GM19239 (cell line): ENCODE measurements at places on chromosomes 1 and 21.

GRCh38 chr1:181159451-181160140 is 71.1 kb downstream of the IER5 start:
- DNase-seq, result no peak

GRCh38 chr1:155104605-155105534 is 22.8 kb upstream of the EFNA1 start:
- DNase-seq, result no peak

DNA sequence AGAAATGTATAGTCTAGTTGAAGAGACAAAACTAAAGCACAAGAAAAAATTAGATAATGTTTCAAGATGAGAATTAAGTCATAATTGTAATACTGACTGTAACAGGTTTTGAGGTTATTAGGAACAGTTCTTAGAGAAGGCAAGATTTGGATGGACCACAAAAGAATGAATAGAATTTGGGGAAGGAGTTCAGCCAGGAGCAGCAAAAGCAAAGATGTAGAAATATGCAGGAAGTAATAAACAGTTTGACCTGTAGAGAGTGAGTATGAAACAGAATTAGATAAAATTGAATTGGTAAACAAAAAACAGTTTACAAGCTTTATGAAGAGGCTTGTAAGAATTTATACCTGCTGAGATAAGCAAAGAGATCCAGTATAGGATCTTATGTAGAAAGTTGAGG is 16.3 kb downstream of the VPS45 start:
- no peak for DNase-seq

GRCh38 chr1:15152318-15153183 is 996 bp upstream of the TMEM51 start:
- no peak for DNase-seq

DNA sequence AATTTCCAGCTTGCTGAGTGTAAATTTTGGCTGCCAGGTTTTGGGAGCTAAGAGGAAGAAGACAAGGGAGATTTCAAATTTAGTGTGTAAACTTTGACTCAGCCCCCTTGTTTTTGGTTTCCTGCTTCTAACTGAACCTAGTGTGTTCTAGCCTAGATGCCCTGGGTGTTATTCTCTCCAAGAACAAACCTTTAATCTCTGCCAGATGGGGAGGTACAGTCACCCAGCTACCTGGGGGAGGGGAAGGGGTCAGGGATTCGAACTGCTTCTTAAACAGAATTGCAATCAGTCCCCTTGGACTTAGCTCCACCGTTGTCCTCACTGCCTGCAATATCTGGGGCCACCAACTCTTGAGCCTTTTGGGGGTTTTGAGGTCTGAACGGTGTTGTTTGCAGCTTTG is 238.9 kb downstream of the KIF26B start:
- no peak for DNase-seq

GRCh38 chr1:175207971-175208370 is 15.4 kb upstream of the KIAA0040 start:
- no peak for DNase-seq

DNA sequence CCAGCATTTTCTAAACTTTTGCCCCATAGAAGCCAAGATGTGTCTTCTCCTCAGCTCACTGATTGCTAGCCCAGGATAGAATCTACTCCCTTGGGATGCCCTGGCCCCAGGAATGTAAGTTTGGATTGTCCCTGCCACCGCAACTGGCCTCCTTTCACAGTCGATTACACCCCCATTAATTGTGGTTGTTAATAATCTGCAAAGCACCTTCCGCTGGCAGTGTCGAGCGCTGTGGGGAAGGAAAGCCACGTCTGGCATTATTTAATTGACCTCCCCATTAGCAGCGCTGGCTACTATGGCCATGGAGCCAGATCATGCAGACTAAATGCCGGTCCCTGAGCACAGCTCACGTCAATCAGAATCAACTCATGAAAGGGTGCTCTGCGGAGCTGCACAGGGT is 597.3 kb upstream of the PLXNA2 start:
- DNase-seq, result no peak

DNA sequence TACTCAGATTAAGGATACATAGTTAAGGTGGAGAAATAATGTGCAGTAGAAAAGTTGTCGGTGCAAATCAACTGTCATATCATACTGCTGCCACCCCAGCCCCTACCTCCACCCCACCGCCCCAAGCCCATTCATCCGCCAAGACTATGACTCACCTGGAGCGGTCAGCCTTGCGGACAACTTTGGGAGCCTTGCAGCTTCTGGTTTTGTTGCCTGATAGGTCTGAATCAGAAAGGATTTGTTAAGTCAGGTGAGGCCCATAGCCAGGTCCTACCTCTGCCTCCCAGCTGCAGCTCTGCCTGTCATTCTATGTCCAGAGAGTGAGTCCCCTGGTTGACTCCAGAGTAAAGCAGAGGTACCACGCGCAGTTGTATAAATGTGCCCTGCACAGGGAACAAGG is 12.6 kb downstream of the C1orf162 start:
- no peak for DNase-seq

GRCh38 chr1:31335007-31335406 is 37.9 kb downstream of the FABP3 start:
- DNase-seq, result peak; percentile 9

DNA sequence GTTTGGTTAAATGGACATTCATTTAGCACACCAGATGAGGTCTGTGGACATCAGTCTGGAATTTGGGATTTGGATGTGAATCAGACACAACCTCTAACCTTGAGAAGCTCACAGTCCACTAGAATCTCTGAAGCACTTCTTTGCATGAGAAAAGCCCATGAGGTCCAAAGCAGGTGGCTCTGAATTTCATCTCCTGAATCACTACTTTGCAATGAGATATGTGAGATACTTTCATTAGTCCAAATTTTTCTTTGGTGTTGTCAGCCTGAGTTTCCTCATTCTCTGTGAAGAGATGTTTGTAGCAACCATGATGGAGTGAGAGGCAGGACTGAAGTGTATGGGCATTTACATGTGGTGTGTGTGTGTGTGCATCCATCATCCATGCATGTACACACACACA is 16.5 kb upstream of the LCE2D start:
- DNase-seq, result no peak

GRCh38 chr1:3504151-3504821 is 49.8 kb downstream of the ARHGEF16 start:
- no peak for DNase-seq

DNA sequence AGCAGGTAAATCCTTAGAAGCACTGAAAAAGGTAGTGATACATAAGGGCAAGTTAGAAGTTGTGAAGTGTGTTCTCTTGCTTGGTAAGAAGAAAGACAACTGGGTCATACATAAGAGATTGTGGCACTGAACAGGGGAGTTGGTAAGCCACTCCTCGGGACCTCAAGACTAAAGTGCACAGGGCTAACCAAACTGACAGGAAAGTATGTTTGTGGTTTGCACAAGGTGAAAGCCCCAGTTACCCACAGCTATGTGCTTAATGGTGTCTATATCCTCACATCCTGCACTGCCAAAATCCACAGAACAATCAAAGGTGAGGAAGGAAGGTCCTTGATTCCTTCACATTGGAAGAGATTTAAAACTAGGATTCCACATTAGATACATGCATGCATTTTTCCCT is 276.5 kb downstream of the DNM3 start:
- no peak for DNase-seq
